Fibroblast of lung (primary cell): ENCODE measurements at places on chromosomes 6 and 20. TPM values are rescaled to one million over a fixed set of nuclear protein-coding genes. Genes with fewer than 3 reads are reported as not detected.

DNA sequence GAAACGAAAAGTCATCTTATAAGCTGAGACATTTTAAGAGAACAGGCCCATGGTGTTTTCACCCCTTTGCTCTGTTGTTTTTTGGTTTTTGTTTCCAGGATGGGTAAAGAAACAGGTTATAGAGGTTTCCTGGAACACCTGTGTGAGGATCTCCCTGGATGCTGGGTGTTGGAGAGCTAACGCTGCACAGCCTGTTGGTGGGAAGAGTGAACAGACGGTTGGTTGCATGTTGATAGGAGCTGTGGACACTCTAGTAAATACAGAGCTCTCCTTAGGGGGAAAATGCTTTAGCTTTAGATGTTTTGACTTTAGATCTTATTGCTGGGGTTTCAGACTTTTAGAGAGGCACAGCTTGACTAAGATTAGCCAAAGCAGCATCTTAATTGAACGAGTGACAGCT lies 235.2 kb downstream of the SOX4 start:
- no peak for DNase-seq

- DNase-seq, result no peak
Observed at GRCh38 chr6:133894369-133894768, 5.5 kb downstream of the TCF21 start.

Gene GSTA2
- polyA plus RNA-seq, result not detected in 2 replicates

Gene ESR1
- polyA plus RNA-seq, result 0.06 and 0.35 TPM in 2 replicates

Gene ADGRF1
- polyA plus RNA-seq, result not detected in 2 replicates

Gene ANKRD66
- polyA plus RNA-seq, result not detected in 2 replicates

DNA sequence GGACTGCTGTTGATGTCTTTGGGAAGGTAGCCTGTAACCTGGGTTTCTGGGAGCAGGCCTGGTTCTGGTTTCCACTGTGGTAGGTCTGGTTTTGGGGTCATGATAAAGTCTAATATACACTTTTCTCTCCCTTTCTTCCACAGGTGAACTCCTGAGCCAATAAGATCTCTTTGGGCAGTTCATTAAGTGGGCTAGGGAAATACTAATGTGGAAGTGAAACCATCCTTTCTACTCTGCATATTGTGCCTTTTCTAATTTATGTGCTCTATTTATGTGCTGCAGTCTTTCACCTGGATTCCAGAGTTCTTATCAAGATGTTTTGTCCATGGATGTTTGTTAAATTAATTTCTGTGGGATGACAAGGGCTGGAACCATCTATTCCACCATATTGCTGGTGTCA lies 165.7 kb upstream of the PTPRK start:
- DNase-seq, result no peak

DNA sequence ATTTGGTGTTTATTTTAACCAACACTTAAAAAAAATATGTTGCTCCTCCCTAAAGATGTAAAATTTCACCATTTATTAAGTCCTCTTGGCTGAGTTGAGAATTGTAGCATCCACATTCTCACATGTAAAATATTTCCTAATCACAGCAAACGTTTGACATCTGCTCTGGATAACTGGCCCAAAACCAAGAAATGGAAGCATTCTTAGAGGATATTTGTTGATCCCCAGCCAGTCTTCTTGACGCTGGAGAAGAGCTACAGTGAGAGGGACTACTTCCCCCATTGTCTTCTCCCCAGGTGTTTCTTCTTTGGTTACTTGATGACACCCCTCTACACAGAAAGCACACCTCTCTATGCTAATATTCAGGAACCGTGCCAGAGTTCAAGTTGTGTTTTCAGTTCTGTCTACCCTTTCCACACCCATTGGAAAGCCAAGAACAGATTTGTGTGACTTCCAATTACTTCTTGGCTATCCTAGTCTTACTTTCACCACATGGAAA lies 454.5 kb upstream of the JAG1 start:
- DNase-seq, result peak; percentile 58

Gene CAGE1
- polyA plus RNA-seq, result not detected in 2 replicates

DNA sequence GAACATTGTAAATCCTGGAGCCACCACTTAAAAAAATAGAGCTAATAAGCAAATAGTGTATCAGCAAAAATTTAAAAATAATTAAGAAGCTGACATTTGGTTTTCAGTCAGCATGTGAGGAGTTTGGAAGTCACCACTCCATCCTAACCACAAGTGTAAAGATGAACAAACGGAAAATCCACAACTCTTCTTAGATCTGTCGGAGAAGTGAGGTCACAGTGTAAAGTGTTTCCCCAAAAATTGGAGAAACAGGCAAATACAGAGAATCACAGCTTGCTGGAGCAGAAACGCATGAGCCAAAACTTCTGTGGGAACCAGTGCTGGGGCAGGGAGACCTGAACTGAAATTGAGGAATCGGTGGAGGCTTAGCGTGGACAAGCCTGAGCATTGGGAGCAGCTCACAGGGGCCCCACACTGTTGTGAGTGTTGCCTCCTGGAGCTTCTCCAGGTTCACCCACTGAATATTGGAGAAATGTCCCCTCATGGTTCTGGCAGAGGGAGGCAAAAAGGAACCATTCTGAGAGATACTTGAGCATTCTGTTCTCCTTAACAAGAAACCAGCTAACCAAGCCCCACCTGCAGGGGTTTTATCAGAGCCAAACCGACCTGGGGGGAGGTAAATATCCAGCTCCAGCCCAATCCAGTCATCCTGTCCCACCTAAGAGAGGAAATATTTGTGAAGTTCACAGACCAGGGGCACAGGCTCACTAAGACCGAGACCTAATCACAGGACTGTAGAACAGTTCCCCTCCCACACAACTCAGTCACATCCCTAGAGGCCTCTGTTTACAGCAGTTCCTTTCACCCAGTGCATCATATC lies 192.0 kb downstream of the ERMARD start:
- no peak for DNase-seq
